Skin of body (tissue), 3 donors: ENCODE measurements at places on chromosomes 3 and 15. TPM values are rescaled to one million over a fixed set of nuclear protein-coding genes. Genes with fewer than 3 reads are reported as not detected.
A peak's percentile ranks its signal among the peaks of the same experiment; 100 is the strongest.

DNA sequence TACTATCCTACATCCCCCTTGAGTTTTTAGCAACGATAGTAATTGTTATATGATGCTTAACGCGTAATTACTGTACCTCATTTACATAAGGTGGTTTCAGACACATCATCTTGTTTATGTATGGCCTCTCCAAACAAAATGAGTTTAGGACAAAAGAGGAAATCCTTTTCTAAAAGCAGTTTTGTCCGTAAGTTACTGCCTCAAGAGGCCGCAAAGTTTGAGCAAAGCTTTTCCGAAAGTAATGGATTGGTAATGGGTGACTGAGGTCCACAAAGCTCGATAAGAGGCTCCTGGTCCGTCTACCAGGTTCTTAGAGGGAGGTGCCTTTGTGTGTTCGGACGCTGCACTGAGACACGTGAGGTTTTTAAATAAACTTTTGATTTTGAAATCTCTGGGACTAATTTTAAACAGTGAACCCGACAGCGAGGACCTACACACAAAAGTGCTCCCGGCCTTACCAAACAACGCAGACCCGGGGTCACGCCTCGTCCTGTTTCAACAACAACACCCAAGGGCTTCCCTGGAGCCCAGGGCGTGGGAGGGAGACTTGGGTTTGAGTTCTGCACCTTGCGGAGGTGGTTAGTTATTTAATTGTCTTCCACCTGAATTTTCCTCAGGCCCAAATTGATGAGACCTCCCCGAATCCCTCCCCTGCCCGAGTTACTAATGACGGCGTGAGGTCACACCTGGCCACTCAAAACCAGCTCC lies 456 bp upstream of the C15orf61 start:
- peak; percentile 26 for DNase-seq

- no peak for DNase-seq
Measured at GRCh38 chr3:102354818-102355515, 79.8 kb upstream of the ZPLD1 start.

The ABHD2 gene
- 27.8 TPM for total RNA-seq

- DNase-seq: no peak
Measured at GRCh38 chr3:153744889-153745288, 376.3 kb upstream of the ARHGEF26 start.

The CISH gene
- 10.0 TPM for total RNA-seq

The TUSC7 gene
- total RNA-seq: not detected

The SUCLG2 gene
- 40.9 TPM for total RNA-seq

GRCh38 chr3:32945136-32945535 lies 6.3 kb upstream of the CCR4 start:
- DNase-seq: no peak

- peak; percentile 4 for DNase-seq
Measured at GRCh38 chr15:34436956-34437442, 609 bp downstream of the GOLGA8A start.

DNA sequence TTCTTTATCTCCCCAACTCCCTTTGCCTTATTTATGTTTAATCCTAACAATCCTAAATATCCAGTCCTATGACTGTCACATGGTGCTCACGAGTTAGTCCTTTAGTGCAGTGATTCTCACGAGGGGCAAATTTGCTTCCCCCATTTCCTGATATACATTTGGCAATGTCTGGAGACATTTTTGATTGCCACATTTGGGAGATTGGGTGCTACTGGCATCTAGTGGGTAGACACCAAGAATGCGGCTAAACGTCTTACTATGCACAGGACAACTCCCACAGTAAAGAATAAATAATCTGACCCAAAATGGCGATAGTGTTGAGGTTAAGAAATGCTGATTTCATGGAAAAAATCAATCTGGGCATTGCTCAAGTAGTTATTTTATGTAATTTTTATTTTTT lies 466.5 kb downstream of the ROBO2 start:
- DNase-seq: no peak

DNA sequence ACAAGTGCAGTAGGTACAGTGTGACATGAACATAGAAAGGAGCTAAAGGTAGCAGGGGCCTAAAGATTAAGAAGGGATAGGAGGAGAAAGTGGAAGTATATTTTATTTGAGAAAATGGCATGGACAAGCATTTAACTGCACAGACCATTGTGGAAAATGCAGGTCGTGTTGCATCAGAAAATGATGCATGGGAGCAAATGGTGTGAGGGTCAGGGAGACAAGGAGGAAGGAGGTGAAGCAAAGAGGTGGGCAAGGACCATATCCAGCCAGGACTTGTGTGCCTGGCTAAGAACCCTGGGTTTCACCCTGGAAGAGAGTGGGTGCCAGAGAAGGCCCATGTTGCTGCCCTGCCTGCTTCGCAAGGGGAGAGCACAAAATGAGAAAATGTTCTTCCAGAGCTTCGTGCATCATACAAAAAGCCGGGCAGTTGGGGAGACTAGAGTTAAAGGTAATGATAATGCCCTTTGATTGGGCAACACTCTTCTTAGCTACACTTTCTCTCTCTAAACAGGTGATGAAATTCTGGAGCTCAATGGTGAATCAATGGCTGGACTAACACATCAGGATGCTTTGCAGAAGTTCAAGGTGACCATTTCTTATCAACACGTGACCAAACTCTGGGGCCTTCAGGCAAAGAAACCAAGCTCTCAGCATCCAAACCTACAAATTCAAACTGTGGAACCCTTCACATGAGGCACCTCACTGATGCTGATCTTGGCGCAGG lies 45.5 kb downstream of the STARD5 start:
- DNase-seq: no peak

- DNase-seq: no peak
Measured at GRCh38 chr3:62445275-62445674, 71.9 kb upstream of the FEZF2 start.

GRCh38 chr15:78682693-78683410 lies 41.8 kb upstream of the CHRNB4 start:
- DNase-seq: no peak

DNA sequence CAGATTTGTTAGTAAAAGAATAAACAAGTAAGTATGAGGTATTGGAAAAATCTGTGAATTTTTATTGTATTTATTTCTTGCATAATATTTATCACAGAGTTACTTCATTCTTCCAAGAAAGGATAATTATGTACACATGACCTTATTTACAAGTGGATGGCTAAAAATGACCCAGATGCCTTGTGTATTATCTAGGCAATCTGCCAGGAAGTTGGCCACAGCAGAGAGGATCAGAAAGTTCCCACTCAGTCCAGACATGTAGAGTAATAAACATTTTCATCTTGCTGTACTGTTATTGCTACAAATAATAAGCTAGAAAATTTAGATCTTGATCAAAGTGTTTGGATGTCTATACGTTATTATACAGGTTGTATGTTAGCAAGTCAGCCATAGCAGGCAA lies 317.1 kb downstream of the EPHA6 start:
- no peak for DNase-seq

The COPS2 gene
- total RNA-seq: 80.4 TPM

- DNase-seq: no peak
Measured at GRCh38 chr3:197713477-197713822, 23.3 kb downstream of the RUBCN start.

DNA sequence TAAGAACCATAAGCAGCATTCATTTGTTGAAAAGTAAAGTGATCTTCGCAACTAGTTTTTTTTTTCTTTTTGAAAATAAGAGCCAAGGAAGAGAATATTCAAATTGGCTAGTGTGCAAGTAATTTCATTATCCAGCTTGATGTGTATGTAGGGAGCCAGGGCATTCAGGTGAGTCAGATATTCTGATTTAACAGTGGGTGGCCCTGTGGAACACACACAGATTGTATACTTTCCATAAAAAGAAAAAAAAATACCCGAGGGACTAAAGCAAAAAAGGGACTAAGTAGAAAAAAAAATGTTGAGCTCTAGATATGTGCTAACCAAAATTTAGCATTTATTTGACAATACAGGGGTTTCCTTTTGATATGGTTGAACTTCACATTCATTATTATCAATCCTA lies 96.9 kb upstream of the ROPN1 start:
- DNase-seq: no peak

DNA sequence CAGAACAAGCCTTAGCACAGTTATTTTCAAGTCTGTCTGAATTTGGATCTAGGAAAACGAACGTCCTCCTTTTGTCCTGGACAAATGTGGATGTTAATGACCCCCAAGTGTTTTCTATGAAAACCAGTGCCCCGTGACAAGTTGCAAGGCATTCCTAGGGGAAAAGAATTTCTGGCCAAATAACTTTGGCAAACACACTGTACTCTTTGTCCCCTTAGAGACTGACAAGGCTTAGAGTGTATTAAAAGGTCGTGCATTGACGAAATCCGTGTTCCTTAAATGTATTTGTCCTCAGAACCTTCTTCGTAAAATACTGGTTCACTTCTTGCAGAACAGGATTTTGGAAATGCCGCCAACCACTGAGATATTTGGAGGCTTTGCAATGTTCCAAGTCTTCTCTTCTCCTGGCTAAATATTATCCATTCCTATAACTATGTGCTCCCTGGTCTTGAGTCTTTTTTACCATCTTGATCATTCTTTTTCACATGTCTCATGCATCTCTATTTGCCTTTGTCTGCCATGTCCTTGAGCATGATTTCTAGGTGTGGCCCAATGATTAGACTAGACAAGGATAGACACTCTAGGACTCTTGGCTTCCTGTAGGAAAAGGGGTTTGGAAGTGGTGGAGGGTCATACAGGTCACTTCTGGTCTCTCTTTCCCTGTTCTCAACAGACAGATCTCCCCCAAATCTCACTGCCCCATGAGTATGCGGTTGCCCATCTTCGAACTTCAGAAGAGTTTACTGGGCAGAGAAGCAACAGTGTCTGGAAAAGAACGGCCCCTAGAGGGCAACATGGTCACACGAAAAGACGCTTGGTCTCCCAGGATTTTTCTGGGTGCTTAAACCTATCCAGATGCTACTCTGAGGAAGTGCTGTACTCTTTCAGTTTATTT lies 117.5 kb downstream of the EDEM1 start:
- peak; percentile 53 for DNase-seq
